ENCODE measurements at places on chromosomes 3 and 15.

DNA sequence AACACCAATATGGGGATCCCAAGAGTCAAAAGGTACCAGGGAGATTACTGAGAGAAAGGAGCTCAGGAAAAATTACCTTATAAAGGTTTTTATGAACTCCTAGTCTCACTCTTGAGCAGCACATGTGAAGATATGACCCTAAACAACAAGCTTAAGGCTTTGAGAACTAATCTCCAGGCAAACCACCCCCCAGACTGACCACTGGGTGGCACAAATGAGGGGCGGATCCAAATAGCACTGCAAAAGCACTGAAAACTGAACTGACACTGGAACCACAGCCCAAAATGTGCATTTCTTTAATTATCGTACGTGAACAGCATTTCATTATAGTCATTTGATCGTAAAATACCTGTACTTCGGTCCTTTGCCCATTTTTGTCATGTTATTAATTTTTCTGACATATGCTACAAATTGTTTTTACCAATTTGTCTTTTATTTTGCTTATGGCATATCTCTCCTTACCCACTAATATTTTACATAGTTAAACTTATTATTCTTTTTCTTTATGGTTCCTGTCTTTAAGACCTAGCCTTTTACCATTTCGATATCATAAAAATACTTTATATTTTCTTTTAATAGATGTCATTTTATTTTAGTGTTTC, 31.5 kb upstream of the TFDP2 start:
- DNase-seq: no peak

DNA sequence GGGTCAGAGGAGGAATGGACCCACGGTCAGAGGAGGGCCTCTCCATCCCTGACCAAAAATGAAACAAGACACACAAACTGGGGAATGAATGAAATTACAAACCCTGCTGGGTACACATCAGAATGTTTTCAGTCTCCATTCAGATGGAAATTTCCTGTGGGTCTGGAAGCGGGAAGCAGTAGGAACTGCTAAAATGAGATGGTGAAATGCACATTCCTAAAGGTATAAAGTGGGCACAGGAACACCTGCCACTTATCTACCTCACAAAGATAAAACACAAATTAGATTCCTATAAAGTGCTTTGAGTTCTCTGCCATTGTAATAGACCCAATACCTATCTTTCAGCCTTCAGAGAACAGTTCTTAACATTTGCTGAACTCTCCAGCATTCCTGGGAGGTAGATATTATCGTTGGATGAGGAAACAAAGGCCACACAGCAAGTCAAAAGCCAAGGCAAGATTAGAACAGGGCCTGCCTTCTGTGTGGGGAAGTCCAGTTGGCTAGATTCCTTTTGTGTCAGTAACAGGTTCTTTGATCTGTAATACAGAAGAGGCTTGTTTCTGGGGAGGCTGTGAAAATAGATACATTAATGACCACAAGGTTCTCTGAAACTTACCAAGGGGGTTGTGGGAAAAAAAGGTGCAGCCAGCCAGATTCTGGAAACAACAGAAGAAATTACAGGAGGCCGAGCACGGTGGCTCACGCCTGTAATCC, 98.4 kb downstream of the IGF2BP2 start:
- no peak for DNase-seq

DNA sequence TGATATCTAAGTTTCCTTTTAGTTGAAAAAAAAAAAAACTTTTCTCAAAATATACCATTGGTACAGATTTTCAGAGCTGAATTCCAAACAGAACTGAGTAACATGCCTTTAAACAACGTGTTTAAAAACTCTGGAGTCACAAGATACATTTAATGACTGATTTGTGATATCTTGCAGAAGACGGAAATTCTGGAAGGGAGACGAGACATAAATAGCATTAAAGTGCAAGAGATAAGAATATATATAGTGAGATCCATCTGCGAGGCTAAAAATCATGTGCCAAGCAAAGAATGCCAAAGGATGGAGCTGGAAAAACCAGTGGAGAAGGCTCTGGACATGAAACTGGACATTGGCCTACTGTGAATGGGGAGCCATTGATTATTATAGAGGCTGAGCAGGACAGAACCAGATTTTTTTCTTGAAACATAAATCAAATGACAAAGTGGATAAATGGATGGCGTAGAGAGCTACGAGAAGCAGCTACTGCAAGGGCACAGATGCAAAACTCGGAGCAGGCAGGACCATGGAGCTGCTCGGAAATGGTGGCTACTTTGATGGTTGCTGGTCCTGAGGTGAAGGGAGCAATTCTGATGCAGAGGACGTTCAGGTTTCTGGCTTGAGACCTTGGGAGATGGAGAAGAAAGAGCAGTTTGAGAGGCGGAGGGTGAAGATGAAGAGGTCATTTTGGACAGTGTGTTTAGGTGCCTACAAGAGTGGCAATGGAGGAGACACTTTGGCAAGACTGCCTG, 88.8 kb downstream of the CPN2 start:
- DNase-seq: no peak

DNA sequence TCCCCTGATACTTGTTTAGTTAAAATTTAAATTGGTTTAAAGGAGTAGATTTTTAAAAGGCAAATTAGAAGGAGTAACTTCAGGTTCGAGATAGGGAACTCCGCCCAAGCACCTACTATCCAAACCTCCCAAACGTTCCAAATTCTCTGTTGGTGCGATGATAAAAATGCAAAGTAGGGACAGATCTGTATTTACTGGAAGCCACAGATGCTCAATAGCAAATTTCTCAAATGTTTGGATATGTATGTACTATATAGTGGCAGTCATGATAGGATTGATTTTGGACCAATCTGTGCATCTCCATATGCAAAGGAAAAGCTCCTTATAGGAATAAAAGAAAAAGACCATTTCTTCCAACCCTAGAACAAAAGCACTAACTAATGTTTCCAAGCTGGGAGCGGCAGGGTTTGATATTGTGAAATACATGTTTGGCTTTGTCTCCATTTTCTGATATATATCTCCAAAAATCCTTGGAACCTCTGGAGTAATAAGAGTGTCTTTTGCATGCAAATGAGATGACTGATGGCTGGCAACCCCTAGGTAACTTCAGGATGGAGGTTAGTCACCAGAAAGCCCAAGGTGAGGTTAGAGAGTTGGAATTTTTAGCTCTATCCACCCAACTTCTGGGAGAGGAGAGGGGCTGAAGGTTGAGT, 15.6 kb downstream of the RTP2 start:
- DNase-seq: no peak

DNA sequence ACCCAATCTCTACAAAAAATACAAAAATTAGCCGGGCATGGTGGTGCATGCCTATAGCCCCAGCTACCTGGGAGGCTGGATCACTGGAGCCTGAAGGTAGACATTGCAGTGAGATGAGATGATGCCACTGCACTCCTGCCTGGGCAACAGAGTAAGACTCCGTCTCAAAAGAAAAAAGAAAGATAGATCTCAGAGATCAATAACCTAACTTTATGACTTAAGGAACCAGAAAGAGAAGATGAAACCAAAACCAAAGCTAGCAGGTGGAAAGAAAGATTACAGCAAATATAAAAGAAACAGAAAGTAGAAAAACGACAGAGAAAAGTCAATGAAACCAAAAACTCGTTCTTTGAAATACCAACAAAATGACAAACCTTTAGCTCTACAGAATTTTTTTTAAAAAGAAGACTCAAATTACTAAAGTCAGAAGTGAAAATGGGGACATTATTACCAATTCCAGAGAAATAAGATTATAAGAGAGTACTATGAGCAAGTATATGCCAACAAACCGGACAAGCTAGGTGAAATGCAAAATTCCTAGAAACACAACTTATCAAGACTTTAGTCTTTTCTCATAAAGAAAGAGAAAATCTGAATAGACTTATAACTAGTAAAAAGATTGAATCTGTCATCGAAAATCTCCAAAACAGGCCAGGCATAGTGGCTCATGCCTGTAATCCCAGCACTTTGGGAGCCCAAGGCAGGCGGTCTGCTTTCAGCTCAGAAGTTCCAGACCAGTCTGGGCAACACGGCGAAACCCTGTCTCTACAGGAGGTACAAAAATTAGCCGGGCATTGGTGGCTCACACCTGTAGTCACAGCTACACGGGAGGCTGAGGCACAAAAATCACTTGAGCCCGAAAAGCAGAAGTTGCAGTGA, 35.0 kb downstream of the ACAP2 start:
- DNase-seq: no peak

GRCh38 chr15:27820722-27821121, 278.4 kb downstream of the OCA2 start:
- no peak for DNase-seq

- DNase-seq: no peak
These were observed 3.1 kb upstream of the DYNLT2B start for GRCh38 chr3:196321162-196321561.

DNA sequence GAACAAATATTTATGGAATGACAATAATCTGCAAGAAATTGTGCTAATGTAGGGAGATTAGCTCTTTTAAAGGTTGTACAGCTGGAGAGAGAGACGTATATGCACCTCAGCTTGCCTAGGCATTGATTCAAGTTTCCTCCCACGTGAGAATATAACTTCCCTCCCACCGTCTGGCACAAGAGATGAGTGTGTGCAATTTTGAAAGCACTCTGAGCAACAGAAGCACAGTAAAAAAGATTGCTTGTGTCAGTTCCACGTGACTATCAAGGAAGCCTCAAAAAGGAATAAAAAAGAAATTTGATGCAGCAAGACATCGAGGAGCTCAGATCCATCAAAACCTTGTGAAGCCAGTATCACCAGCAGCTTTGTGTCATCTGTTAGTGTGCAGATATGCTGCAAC, 435.3 kb downstream of the TUSC7 start:
- no peak for DNase-seq

DNA sequence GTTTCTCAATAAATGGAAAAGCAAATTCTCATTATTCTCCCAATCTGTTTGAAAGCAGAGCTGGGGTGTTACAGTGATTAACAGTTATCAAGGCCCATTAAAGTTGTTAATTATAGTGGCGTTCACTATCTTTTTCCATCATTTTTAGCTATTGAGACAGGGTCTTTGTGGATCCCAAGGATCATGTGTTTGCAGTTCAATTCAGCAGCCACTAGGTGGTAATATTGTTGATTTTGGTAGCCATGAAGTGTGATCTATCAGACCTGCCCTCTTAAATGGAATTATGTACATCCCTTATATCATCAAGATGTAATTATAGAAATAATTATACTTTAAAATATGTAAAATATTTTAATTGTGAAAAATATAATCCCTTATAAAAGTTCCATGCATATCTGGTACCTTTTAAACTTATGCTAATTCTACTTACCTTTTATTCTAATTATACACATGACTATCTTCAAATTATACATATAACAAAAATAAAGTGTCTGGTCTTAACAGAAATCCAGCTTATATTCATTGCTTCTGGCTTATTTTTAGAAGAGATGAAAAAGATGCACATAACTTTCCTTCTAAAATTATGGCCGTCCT, 126.4 kb downstream of the GREM1 start:
- no peak for DNase-seq
